T-cell (primary cell): ENCODE measurements at places on chromosomes 2 and 18. TPM values are rescaled to one million over a fixed set of nuclear protein-coding genes. Genes with fewer than 3 reads are reported as not detected.

- H3K36me3 ChIP-seq: no peaks in the 10 kb centered on the region
- no peaks in the 10 kb centered on the region for H3K27me3 ChIP-seq
- DNase-seq: no peak
- no peaks in the 10 kb centered on the region for H3K4me1 ChIP-seq
- H3K4me3 ChIP-seq: no peak overlapping the region
Observed at GRCh38 chr2:112919086-112919485, 8.1 kb downstream of the IL37 start.

DNA sequence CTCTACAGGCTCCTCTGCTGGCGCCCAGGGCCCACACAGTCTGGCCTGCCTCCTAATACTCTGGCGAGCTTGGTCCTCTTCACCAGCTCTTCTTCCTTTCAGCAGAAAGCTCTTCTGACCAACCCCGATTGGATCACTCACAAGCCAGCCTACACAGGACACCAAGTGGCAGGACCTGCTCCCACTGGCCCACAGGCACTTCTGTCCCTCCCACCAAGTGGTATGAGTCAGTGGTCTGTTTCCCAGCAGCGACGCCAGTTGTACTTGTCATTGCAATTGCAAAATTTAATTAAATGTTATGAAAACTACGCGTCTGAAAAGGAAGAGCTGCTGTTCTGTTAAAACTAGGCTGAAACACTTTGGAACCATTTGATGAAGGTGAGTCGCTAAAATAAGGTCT, 46.7 kb downstream of the NDUFA10 start:
- H3K27ac ChIP-seq: no peak overlapping the region
- DNase-seq: no peak
- H3K4me3 ChIP-seq: no peak overlapping the region
- H3K36me3 ChIP-seq: peaks cover 19% of the 10 kb centered on the region
- no peaks in the 10 kb centered on the region for H3K4me1 ChIP-seq
- no peaks in the 10 kb centered on the region for H3K27me3 ChIP-seq

DNA sequence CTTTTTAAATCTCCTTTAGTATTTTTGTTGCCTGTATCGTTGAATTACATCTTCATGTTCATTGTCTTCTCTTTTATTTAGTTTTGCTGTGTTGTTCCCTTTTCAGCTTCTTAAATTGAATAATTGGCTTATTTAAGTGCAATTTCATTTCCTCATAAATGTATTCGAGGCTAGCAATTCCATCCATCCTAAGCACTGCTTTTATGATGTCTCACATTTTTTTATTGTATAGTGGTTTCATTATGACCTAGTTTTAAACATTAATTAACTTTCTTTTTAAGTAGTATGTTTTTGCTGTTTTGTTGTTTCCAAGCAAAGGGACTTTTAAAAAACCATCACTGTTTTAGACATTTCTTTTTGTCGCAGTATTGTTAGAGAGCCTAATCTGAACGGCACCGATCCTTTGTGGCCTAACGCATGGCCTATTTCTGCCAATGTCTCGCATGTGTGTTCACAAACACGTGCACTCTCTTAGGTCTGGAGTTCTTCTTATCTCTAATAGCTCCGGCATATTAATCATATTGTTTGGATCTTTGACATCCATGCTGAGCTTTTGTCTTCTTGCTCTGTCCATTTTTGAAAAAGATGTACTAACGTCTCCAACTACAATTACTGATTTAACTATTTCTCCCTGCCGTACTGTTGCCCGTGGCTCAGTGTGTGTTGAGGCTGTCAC, 59.6 kb upstream of the ZNF516 start:
- H3K27me3 ChIP-seq: peaks cover 4% of the 10 kb centered on the region
- H3K36me3 ChIP-seq: no peaks in the 10 kb centered on the region
- no peak for DNase-seq
- no peak overlapping the region for H3K27ac ChIP-seq
- H3K4me1 ChIP-seq: no peaks in the 10 kb centered on the region

The NLRC4 gene
- total RNA-seq: 0.20 TPM

The ZCCHC2 gene
- total RNA-seq: 52.2 TPM

DNA sequence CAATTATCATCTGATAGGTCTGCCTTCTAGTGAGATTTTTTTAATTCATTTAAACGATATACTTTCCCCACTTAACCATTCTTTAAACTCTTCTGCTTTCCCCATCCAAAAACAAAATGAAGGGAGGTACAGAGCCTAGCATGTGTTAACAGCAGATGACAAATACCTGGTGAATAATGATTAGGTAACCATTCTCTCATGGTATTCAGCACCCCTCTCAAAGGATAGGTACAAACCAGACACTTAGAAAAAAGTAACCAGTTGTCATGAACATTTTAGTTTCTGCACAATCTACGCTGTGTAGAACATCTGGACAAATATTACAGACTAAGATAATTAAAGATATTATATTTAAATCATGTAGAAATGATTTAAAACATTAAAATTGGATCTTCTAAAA, 56.3 kb downstream of the DNAH7 start:
- H3K4me3 ChIP-seq: no peak overlapping the region
- no peak overlapping the region for H3K27ac ChIP-seq
- peaks cover 3% of the 10 kb centered on the region for H3K27me3 ChIP-seq
- H3K36me3 ChIP-seq: no peaks in the 10 kb centered on the region
- no peak for DNase-seq

DNA sequence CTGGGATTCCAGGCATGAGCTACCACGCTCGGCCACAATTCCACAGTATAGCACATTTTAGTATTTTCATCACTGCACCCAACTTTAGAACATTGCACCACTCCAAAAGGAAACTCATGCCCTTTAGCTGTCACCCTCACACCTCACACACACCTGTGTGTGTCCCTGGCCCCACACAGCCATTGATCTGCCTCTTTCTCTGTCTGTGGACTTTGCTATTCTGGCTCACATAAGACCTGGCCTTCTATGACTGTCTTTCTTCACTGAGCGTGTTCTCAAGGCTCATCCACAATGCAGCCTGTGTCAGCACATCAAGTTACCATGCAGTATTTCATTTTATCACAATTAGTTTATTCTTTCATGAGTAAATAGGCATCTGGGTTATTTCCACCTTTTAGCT, 19.7 kb upstream of the ATP9B start:
- DNase-seq: no peak
- H3K27me3 ChIP-seq: peaks cover 15% of the 10 kb centered on the region
- no peaks in the 10 kb centered on the region for H3K4me1 ChIP-seq

- peaks cover 4% of the 10 kb centered on the region for H3K4me1 ChIP-seq
- H3K4me3 ChIP-seq: no peak overlapping the region
- H3K27ac ChIP-seq: no peak overlapping the region
- H3K36me3 ChIP-seq: no peaks in the 10 kb centered on the region
- DNase-seq: no peak
- H3K27me3 ChIP-seq: no peaks in the 10 kb centered on the region
Observed at GRCh38 chr2:40178171-40178778, 273.6 kb downstream of the SLC8A1 start.

- peaks cover 6% of the 10 kb centered on the region for H3K27me3 ChIP-seq
- no peak overlapping the region for H3K4me3 ChIP-seq
- no peak overlapping the region for H3K27ac ChIP-seq
- no peaks in the 10 kb centered on the region for H3K36me3 ChIP-seq
- no peaks in the 10 kb centered on the region for H3K4me1 ChIP-seq
Observed at GRCh38 chr18:75582406-75582821, 154.9 kb upstream of the SMIM21 start.

GRCh38 chr2:19351899-19352697, 6.3 kb downstream of the OSR1 start:
- peaks cover 6% of the 10 kb centered on the region for H3K4me1 ChIP-seq
- H3K36me3 ChIP-seq: no peaks in the 10 kb centered on the region
- peaks cover 88% of the 10 kb centered on the region for H3K27me3 ChIP-seq
- peak overlapping the region; percentile 60 for H3K4me3 ChIP-seq

The SERPINB5 gene
- total RNA-seq: not detected

DNA sequence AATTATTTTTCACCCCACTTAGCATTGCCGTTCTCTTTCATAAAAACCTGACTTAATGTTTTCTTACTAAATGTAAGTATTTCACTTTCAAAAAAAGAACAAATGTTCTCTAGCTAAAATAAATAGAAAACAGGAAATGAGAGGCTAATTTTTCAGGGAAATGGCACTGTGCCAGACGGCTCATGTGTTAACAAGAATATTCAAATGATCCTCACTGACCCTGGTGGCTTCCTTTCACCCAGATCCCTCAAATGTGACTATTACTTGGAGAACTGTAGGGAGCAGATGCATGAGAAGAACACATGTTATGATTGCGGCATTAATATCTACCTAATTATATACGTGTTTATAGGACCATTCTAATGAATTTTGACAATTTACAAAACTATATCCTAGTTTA, 827.7 kb downstream of the SOCS6 start:
- H3K36me3 ChIP-seq: no peaks in the 10 kb centered on the region
- no peaks in the 10 kb centered on the region for H3K4me1 ChIP-seq

GRCh38 chr2:29423061-29423666, 307.9 kb downstream of the CLIP4 start:
- peaks cover 8% of the 10 kb centered on the region for H3K27me3 ChIP-seq
- no peak for DNase-seq
- no peaks in the 10 kb centered on the region for H3K4me1 ChIP-seq
- no peak overlapping the region for H3K27ac ChIP-seq

GRCh38 chr2:149825473-149825872, 237.9 kb upstream of the MMADHC start:
- H3K27ac ChIP-seq: no peak overlapping the region
- no peaks in the 10 kb centered on the region for H3K4me1 ChIP-seq
- H3K36me3 ChIP-seq: no peaks in the 10 kb centered on the region
- no peak overlapping the region for H3K4me3 ChIP-seq
- no peak for DNase-seq

DNA sequence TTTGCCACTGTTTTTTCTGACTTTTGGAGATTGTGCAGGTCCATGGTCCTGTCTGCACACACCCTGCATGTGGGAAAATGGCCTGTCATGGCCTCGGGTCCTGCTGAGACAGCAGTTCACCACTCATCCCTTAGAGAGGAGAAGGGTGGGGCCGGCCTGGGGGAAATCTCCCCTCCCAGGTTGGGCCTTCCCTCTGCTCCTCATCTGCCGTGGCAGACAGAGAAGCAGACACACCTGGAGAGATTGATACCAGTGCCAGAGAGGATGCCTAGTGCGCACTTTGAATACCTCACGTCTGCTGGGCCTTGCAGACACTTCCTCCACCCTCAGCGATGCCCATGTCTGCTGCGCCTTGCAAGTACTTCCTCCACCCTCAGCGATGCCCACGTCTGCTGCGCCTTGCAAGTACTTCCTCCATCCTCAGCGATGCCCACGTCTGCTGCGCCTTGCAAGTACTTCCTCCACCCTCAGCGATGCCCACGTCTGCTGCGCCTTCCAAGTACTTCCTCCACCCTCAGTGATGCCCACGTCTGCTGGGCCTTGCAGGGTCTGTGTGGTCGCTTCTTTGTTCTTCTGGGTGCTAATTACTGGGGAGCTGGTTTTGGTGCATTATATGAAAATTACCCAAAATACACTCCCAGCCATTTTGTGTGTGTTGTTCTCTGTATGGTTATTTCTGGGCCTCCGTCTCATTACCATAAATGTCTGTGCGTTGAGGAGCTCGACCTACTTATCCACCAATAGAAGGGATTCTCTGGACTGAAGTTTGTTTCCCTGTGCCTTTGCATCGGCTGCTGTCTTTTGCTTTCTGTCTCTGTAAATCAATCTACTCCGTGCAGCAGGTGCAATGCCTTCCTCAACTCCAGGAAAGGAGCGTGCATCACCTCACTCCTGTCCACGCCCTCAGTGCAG, 186.9 kb upstream of the PXDN start:
- no peak overlapping the region for H3K27ac ChIP-seq
- H3K4me1 ChIP-seq: no peaks in the 10 kb centered on the region
- H3K27me3 ChIP-seq: no peaks in the 10 kb centered on the region

DNA sequence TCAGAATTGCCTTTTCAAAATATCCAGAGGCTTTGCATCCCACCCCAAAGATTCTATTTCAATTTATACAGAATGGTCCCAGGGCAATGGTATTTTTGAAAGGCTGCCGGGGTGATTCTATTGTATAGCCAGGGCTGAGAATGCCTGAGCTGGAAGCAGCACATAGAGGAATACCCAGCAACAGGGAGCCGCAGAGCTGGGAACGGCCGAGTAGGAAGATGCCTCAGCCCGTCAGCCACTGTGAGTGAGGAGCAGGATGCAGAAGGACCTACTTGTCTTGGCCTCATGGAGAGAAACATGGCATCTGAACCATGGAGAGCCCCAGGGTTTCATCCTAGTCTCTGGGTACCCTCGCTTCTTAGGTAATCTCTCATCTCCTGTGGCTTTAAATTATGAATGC, 170.8 kb upstream of the FHL2 start:
- no peak for DNase-seq
- H3K36me3 ChIP-seq: no peaks in the 10 kb centered on the region
- H3K4me1 ChIP-seq: peaks cover 7% of the 10 kb centered on the region

- H3K4me1 ChIP-seq: peaks cover 7% of the 10 kb centered on the region
- H3K27ac ChIP-seq: no peak overlapping the region
- DNase-seq: no peak
- H3K36me3 ChIP-seq: no peaks in the 10 kb centered on the region
- no peak overlapping the region for H3K4me3 ChIP-seq
Observed at GRCh38 chr2:28768422-28768821, 16.8 kb downstream of the PPP1CB start.

DNA sequence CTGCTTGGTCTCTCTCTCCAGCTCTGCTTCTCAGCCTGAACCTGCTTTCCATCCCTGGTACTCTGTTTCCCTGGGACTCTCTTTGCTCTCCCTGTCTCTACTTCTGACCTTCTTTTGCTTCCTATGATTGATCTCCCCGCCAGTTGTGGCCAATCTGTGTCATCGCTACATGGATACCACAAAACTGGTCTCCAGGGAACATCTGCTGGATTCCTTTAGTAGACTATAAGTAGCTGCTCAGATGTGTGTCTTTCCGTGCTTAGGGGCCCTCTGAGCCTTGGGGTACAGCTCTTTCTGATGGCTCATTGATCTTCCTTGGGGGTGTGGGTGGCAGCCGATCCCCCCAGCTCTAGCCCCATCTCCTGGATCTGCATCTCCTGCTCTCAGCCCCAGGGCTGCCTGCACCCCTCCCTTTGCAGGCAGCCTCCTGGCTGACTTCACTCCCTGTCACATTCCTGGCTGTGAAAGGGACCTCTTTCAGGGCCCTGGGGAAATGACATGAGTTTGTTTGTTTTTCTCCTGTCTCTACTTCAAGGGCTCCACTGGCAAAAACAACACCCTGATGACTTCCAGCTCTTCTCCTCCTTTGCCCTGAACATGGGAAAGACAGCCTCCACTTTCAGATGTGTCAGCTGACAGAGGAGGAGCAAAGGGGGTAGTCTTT, 333.7 kb downstream of the CYP26B1 start:
- H3K27ac ChIP-seq: no peak overlapping the region
- H3K4me3 ChIP-seq: no peak overlapping the region
- H3K4me1 ChIP-seq: no peaks in the 10 kb centered on the region
- no peaks in the 10 kb centered on the region for H3K27me3 ChIP-seq
- no peaks in the 10 kb centered on the region for H3K36me3 ChIP-seq
- no peak for DNase-seq

DNA sequence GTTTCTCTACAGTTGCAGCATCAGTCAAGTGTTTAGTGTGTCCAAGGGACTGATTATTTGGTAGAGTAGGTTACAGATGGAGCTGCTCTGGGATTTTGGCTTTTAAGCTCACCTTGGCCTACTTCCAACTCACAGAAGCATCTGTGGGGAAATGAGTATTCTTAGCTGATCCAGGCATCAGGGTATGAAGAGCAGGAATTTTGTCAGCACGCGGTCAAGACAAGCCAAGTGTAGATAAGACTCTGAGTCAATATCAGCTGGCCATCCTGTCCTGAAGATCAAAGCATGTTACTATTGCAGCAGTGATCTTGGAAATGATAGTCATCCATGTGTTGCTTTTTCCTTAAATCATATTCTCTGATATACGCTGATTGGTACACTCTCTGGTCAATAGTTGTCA, 24.4 kb downstream of the SERPINB4 start:
- no peaks in the 10 kb centered on the region for H3K36me3 ChIP-seq
- no peak for DNase-seq
- peaks cover under 1% of the 10 kb centered on the region for H3K27me3 ChIP-seq
- no peak overlapping the region for H3K4me3 ChIP-seq
- no peaks in the 10 kb centered on the region for H3K4me1 ChIP-seq

The RFX8 gene
- total RNA-seq: 0.25 TPM
